ENCODE measurements at places on chromosomes 3 and 15.

GRCh38 chr15:82831894-82832600 is 22.6 kb downstream of the WHAMM start:
- DNase-seq: no peak

- peak; percentile 21 for DNase-seq
Observed at GRCh38 chr15:37682304-37682703, 252.1 kb upstream of the TMCO5A start.

- no peak for DNase-seq
Observed at GRCh38 chr15:77027697-77028450, 32.9 kb downstream of the PSTPIP1 start.

DNA sequence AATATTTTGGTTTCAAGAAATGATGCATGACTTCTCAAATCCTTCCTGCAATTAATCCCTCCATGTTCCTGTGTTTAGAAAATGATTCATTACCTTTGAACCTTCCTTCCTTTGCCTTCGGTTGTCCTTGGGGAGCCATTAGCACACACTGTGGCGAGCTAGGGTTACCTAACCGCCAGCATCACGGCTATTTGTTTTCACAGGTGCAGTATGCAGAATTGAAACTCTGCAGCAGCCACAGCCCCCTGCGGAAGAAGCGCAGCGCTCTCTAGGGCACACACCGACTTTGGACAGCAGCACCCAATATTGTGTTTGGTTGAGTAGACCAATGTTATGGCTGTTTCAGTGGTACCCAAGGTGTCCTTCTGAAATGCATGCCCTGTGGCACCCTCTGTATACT is 247.4 kb downstream of the MCTP2 start:
- no peak for DNase-seq

DNA sequence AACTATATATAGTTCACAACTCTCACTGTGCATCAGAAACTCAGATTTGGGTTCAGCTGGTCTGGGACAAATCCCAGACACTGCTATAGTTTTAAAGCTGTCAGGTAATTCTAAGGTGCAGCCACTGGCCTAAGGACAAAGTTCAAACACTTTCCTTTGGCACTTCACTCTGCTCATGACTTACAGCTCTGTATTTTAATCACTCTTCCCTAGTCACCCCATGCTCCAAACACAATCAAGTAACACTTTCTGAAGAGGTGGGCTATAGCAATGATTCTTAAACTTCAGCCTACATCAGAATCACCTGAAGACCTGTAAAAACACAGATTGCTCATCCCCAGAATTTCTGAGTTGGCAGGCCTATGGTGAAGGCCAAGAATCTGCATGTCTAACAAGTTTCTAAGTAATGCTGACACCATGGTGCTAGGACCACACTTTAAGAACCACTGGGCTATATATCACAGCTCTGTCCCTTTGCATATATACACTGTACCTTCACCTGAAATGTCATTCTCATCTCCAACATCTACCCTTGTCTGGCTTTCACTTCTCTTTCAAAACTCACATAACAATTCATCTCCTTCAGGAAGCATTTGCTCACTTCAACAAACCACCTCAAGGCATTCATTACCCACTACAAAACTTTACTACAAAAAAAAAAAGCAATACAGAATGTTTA is 21.4 kb downstream of the STAG1 start:
- no peak for DNase-seq

- peak; percentile 11 for DNase-seq
Observed at GRCh38 chr3:38108649-38109579, 28.0 kb downstream of the ACAA1 start.

DNA sequence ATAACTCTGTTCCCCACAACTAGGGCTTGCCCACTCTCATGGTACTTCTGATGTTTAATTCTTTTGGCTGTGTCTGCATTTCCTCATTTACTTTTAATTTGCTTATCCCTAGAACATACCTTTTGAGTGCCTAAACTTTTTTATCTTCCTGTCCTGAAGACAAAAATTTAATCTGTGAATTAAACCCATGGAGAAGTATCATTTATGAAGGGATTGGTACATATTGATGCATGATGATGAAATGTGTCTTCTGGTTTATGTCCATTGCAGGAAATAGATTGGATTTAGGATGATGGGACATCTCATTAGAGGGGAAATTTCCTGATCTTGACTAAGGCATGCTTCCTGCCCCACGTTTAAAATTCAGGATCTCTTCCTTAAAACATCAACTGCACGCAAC is 109.5 kb downstream of the PGPEP1L start:
- no peak for DNase-seq

DNA sequence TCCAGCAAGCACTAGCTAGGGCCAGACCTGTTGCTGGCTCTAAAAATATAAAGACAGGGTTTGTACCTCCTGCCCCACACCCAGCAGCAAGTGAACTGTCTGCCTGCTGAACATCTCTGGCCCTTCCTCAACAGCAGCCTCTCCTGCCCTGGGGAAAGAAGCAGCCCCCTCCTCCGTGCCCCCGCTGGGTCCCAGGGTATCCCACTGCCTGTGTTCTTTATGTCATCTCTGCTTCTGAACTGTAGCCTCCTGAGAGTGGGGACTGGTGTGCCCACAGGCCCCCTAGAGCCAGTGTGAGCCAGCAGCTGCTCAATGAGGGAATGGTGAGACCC is 54.5 kb downstream of the ACAD9 start:
- DNase-seq: no peak

GRCh38 chr3:29606416-29606815 is 325.5 kb downstream of the RBMS3 start:
- DNase-seq: no peak

DNA sequence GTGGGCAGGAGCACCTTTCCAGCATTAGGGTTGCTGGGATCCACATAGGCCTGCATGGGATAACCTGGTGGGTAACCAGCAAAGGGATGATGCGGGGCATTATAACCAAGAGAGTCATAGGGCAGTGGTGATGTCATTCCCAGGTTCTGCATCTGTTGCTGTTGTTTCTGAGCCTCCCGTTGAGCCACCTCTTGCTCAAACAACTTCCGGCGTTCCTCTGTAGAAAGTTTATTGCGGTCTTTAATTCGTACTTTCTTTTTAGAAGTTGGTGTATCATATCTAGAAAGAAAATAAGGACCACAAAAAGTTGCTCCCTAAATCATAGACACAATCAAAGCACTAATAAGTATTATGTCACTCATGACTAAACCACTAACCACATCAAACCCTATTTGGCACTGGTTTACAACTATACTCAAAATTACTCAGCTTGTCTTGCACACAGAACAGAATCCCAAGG is 77.8 kb downstream of the NBEAL2 start:
- peak; percentile 44 for DNase-seq

DNA sequence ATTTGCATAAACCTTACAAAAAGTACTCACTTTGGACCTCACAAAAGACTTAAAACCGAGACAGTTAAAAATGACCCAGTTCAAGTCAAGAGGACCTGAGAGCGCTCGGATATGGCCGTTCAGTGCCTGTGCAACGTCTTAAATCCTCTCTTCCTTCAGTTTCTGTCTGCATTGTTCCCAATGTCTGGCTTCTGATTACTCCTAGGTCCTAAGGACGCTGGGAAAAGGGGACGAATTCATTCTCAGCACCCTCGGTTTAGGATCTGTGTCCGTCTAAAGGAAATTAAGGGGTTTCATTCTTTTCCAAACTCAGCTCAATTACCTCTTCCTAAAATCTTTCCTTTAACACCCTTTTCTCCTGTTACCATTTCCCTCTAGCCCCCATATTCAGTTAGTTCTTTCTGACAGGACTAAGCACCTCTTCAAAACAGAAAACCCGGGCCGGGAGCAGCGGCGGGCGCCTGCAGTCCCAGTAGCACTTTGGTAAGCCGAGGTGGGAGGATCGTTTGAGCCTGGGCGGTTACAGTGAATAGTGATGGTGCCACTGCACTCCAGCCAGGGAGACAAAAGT is 970 bp downstream of the DPPA4 start:
- DNase-seq: peak; percentile 9

- no peak for DNase-seq
Observed at GRCh38 chr3:19046440-19046839, 101.9 kb upstream of the KCNH8 start.

- peak; percentile 68 for DNase-seq
Observed at GRCh38 chr3:147410526-147411237, 1.5 kb downstream of the ZIC1 start.

DNA sequence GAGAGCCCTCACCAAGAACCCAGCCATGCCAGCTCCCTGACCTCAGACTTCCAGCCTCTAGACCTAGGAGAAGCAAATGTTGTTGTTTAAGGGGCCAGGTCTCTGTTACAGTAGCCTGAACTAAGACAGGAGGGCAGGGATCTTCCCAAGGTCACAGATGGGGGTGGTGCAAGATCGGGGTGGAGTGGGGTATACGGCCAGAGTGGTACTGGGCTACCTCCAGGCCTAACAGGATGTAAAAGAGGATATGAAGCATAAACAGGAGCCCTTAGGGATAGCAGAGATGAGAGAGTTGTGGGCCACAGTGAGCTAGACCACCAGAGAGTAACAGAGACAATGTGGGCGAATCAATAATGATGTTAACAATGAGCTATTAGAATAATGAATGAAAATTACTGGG is 82.9 kb downstream of the TOP2B start:
- DNase-seq: peak; percentile 43
